ENCODE measurements at places on chromosomes 5 and 9. TPM values are rescaled to one million over a fixed set of nuclear protein-coding genes. Genes with fewer than 3 reads are reported as not detected.

DNA sequence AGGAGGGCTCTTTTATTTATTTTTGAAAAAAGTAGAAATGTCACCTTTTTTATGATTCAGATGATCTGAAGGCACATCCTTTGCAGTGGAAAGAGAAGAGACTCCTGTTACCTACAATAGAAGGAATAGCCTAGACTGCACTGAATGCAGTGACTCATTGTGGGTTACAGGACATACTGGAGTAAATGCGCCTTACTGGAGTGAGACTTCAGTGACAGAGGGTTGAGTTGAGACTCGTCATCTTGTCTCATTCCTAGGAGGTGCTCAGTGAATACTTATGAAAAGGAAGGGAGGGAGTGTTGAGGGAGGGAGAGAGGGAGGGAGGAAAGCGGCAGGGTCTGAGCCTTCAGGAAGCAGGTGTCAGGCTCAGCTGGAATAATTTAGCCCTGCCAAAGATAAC is 25.2 kb downstream of the ANKRA2 start:
- H3K36me3 ChIP-seq = no peaks in the 10 kb centered on the region
- no peak overlapping the region for H3K4me3 ChIP-seq
- no peak overlapping the region for H3K27ac ChIP-seq
- H3K27me3 ChIP-seq = peaks cover 31% of the 10 kb centered on the region
- H3K4me1 ChIP-seq = peaks cover 2% of the 10 kb centered on the region
- no peak for DNase-seq

GRCh38 chr9:84921175-84921574 is 251.6 kb downstream of the NTRK2 start:
- no peaks in the 10 kb centered on the region for H3K4me1 ChIP-seq
- H3K27me3 ChIP-seq = no peaks in the 10 kb centered on the region
- H3K27ac ChIP-seq = no peak overlapping the region

- no peak for DNase-seq
- peaks cover 16% of the 10 kb centered on the region for H3K4me1 ChIP-seq
- no peak overlapping the region for H3K4me3 ChIP-seq
Measured at GRCh38 chr5:149238540-149238939, 33.1 kb upstream of the AFAP1L1 start.

- no peak overlapping the region for H3K4me3 ChIP-seq
- H3K27me3 ChIP-seq = no peaks in the 10 kb centered on the region
- no peak overlapping the region for H3K27ac ChIP-seq
Measured at GRCh38 chr9:133475292-133476012, 3.4 kb downstream of the SLC2A6 start.

AK8 gene
- 0.30 TPM for total RNA-seq

GRCh38 chr5:179464631-179465030 is 85.7 kb upstream of the RUFY1 start:
- no peaks in the 10 kb centered on the region for H3K4me1 ChIP-seq
- H3K4me3 ChIP-seq = no peak overlapping the region
- H3K27me3 ChIP-seq = no peaks in the 10 kb centered on the region
- no peaks in the 10 kb centered on the region for H3K36me3 ChIP-seq
- H3K27ac ChIP-seq = no peak overlapping the region
- no peak for DNase-seq
